ENCODE measurements at places on chromosomes 5 and 9.

- DNase-seq: no peak
These were observed 77.3 kb downstream of the PAM start for GRCh38 chr5:102832445-102832844.

GRCh38 chr5:145479857-145480256 lies 355.3 kb downstream of the PRELID2 start:
- DNase-seq: no peak

GRCh38 chr5:78534905-78535200 lies 113.7 kb downstream of the LHFPL2 start:
- DNase-seq: no peak

DNA sequence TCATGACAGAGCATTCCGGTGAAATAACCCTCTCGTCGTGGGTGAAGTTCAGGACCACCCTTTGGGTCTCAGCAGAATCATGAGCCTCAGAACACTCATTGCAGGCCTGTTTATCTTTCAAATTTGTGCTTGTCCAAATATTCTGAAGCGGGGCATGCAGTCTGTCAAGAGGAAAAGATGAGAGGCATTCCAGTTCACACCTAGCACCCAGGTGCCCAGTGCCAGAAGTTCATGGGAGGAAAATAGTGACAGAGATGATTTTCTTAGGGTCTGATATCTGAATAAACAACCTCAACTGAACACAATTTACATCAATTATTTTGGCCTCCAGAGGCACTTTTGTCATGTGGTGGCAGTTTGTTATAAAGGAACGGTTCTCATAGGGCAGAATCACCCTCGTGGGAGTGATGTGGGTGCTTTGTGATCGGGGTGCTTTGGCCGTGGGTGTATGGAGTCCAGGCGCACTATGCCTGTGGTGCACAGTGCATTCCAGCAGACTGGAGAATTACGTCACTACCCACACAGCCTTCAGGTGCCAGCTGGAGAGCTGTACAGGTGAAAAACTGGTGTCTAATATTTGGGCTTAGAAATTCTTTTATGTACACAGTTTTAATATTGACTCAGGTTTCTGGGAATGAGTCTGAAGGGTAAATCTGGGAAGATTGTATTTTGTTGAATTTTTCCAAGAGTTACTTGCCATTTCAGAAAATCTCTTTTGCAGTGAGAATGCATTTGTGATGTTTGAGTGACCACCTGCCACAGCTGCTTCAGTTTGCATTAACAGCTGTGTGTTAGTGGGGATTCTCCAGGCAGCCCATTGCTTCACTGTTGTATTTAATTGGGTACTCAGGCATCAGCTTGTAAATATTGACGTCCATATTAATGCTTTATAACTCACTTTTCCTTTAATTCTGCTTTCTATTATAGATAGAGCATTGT lies 289.3 kb downstream of the FANCC start:
- no peak for DNase-seq

DNA sequence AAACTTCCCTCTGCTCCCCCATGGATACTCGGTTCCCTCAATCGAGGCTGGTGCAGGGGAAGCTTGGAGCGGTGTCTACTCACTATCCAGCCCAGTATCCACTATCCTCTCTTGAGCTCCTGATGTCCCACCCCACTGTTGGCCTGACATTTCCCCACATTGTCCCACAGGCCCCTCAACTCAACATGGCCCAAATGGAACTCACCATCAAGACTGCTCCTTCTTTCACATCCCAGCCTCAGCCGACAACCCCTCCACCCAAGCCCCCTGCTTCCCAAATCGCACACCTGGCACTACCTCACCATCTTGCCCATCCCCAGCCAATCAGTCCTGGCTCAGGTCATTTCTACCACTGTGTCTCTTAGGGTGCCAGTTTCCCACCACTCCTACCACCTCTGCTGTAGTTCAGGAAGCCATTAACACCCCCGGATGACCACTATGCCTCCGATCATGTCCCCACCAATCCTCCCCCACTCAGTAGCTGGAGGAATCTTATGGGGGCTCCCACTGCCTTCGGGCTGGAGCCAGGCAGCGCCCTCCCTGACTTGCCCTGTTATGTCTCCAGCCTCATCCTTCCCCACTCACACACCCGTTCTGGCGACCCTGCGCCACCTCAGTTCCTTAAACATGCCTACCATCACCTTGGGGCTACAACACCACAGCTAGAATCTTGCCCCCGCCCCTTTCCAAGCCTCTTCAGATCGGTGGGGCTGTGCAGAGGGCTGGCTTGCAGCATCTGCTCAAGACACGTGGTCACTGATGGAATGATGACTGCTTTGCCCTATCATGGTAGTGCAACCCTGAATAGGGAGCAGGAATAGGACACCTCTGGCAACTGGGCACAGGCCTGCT lies 273.6 kb downstream of the FSTL4 start:
- DNase-seq: no peak

DNA sequence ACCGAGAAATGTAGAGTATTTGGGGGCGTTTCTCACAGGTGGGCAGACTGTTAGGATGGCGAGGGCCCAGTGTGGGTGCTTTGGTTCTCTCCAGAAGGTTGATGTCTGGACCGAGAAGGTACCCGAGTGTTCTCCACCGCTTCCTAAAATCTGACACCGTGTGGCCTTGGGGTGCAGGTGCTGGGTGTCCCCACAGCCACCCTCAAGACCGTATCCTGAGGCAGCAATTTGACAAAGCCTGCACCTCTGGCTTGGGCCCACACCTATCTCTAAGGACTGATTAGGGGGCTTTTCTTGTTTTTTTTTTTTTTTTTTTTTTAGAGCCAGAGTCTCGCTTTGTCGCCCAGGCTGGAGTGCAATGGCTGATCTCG lies 1.3 kb downstream of the PPP1R26 start:
- DNase-seq: no peak

GRCh38 chr9:112184946-112185345 lies 9.8 kb upstream of the SUSD1 start:
- DNase-seq: no peak

DNA sequence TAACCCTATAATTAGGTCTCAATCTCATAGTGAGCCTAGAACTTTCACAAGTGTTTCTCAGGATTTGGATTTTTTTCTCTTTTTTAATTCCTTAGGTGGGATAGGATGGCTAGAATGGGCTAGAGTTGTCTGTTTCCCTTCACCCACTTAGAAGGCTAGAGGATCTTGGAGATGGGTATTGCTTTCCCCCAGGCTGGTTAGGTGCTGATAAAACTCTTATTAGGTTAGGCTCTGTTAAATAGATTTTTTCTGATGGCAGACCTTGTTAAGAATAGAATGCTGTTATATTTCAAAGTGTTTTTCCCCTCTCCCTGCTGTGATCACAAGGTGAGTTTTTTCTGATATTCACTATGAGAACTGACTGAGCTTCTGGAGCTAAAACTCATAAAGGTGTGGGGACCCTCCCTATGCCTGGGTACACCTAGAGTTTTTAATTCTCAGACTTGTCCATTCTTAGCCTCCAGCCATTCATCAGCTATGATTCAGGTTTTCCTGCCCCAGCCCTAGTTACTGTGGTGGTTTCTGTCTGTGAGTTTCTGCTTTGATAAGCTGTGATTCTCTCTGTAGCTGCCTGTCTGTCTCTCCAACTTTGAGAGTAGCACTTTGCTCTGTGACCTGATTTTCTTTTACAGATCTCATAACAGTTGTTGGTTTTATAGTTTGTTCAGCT lies 132.4 kb downstream of the HACD4 start:
- no peak for DNase-seq

DNA sequence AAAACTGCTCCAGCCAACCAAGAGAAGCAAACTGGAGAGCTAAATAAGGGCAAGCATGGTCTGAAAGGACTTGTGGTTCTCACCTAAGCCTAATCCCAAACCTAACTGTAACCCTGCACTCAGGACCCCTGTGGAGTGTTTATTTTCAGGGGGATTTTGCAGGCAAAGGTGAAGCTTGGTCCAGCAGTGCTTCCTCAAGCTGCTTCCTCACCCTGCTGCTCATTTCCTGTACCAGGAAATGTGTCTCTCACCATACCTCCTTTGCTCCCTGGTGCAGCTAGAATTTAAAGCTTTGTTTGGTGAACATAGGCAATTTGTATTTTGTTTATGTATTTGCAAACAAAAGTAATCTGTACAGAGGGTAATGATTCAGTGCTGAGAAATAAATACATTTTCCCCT lies 50.2 kb downstream of the CARTPT start:
- no peak for DNase-seq
